ENCODE measurements at places on chromosomes 1 and 21.

- no peak for DNase-seq
Measured at GRCh38 chr1:3444736-3445135, 9.7 kb upstream of the ARHGEF16 start.

DNA sequence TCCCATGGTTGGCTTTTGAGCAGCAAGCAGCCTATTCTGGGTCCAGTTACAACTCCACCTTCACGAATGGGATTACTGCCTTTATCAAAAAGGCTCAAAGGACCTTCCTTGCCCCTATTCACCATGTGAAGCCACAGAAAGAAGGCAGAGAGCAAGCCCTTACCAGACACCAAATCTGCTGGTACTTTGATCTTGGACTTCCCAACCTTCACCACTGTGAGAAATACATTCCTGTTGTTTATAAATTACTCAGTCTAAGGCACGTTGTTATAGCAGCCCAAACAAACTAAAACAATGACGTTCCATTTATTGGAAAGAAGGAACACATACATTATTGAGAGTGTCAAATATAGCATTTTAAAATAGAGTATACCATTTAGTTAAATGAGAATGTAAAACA is 1557.9 kb downstream of the PLA2G4A start:
- DNase-seq, result no peak

GRCh38 chr1:212771341-212771740 is 20.2 kb downstream of the NSL1 start:
- no peak for DNase-seq

GRCh38 chr1:80244372-80244771 is 1237.8 kb upstream of the ADGRL4 start:
- DNase-seq, result no peak

DNA sequence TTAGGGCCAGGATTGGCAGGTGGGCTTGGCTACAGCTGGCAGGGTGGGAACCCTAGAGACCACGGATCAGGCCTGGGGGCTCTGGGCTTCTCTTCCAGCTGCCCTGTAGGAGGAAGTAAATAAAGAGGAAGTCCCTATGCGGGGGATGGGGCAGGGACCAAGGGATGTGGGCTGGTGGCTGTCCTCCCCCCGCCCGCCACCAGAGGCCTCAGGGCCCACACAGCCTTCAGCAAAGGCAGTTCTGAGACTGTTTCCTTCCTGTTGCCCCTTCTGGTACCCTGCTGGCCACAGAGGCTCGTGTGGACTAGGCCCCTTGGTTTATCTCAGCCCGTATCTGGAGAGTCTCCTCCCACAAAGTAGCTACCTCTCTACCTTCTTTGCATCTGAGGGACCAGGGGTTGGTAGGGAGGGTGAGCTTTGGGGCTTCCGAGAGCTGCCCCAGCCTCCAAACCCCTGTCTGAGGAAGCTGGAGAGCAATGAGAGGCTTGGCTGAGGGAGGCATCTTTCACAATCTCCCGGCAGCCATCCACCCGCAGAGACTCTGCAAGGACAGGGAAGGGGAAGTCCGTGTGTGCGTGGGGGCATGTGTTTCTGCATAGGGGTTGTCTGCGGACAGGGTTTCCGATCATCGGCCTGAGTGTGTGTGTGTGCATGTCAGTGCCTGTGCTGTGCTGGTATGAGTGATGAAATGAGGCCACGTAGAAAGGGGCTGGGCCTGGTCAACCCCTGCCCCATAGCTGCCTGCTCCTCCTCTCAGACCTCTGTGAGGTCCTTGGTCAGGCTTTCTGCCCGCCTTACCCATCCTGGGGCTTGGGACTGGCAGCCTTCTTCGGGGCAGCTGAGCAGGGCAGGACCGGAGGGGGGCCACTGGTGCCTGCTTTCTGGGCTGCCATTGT is 12.5 kb downstream of the RPS6KA1 start:
- DNase-seq, result peak; percentile 48

DNA sequence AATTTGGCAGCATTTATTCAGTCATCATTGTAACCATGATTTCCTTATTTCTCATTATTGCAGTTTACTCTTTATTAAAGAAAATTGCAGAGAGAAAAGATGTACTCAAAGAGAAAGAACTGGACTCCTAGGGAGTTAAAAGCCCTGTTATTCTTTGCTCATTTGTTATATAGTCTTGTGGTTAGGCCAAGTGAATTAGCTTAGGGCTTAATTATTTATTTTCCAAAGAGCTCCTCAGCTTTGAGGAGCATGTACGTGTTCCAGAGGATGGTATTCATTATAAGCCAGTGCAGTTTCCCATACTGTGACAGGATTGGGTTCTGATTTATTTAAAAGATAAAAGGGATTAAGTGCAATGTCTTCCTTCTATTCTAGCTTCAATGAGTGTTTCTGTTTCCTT is 86.4 kb downstream of the GPR161 start:
- DNase-seq, result no peak

GRCh38 chr1:153441238-153441755 is 19.2 kb downstream of the S100A7 start:
- DNase-seq, result no peak

DNA sequence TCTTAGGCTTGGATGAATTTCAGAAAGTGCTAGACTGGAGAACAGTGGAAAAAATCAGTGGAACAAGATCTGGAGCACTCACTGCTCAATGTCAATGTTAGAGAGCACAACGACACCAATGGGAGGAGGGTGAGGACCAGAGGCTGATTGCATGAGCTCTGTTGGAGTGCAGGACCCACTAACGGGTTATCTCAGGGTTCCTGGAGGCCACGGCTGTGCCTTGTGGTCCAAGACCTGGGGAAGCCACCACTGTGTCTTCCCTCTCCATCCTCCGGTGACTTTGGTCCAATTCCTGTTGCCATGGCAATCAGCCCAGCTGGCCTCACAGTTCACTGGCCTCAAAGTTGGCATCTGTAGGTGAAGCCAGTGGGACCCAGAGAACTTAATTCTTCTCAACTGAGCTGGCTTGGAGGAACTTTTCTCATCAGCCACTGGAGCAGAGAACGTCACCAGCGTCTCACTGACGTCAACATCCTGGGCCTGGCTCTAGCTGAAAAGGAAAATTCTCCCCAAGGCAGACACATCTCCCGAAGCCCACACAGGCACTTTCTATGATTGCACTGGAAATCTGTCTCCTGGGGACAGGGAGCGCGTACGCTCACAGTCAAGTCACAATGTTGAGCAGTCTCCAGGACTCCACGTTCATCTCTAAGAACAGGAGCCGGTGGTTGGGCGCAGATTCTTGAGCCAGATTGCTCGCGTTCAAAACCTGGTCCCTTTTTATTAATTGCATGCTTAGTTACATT is 21.9 kb upstream of the GPR157 start:
- DNase-seq, result no peak

GRCh38 chr1:67814121-67814772 is 19.0 kb downstream of the GNG12 start:
- no peak for DNase-seq

DNA sequence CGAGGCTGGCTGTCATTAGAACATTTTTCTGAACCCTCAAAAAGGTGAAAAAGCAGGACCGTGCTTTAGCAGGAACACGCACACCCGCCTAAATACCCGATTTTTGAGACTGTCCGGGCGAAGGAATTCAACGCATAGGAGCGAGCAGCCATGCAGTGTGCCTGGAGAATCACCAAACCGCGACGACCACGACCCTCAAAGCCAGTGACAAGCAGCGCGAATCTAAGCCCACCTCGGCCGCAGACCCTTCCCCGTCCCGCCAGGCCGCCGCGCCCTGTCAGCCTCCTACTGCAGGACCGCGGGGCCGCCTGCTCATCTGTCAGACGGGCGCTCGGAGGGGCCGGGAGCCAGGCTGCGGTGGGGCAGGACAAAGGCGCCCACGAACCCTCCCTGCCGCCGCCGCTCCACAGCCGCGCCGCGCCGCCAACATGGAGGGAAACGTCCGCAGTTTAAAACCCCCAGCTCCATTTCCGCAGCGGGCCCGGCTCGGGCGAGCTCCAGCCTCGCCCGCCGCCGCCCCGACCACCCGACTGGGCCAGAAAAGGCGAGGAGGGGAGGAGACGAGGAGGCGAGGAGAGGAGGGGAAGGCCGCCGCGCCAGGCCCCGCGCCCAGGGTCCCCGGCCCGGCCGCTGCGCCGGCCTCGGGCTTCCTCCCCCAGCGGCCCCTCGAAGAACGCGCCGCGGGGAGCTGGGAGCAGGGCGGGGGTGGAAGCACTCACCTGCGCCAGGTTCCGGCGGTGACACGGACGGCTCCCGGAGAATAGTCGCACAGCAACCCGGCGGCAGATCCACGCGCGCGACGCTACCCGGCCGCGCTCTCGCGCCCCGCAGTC is at the start of gene LBR:
TSS of gene LBR (minus strand) at position 804 of the 833 bp plus-strand sequence. CDS start 3,963 bp downstream, outside the sequence.
- no peak for DNase-seq

- DNase-seq, result no peak
Measured at GRCh38 chr1:6519935-6520671, 28.6 kb upstream of the PLEKHG5 start.

GRCh38 chr1:158998037-158998780 is 11.5 kb upstream of the IFI16 start:
- no peak for DNase-seq

- no peak for DNase-seq
Measured at GRCh38 chr1:50208315-50208714, 99.6 kb downstream of the ELAVL4 start.

DNA sequence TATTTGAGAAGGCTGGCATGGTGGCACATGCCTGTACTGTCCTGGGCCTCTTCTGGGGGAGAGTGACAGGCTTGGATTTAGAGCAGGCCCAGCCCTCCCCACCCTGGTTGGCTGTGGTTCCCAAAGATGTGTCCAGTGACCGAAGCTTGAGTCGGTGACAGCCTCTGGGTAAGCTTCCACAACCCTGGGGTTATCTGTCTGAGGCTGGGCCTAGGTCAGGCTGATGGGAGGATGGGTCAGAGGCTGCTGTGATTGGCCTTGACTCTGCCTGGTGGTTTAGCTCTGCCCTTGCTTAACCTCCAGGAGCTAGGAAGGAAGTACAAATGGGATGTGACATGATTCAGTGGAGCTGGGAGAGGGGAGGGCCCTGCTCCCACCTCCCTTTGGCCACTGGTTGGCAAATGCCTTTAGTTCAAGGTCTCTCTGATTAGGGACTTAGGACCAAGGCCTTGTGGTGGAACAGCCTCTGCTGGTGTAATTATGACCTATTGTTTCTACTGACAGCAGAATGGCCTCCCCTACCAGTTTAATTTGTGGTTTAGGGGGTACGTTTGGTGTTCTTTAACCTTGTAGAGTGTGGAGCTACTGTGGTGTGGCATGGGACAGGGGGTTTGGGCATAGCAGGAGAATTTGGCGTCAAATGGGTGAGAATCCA is 16.6 kb downstream of the NUDC start:
- DNase-seq, result no peak

DNA sequence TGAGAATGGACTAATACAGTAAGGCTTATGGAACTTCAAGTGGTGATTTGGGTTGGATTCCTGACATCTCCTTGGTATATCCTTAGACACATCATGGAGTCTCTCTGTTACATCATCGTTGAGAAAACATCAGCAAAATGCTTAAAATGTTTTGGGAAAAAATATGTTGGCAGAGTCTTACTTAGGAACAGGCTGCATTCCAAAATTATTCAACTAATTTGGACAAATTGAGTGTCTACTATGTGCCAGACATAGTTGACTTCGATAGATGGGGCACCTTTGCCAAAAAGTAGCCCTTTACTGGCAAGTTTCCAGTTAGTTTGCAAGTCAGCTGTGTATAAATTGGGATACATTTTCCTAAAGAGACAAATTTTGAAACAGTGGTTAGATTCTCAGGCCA is 253.4 kb upstream of the ST6GALNAC5 start:
- no peak for DNase-seq

- DNase-seq, result peak; percentile 36
Measured at GRCh38 chr1:42922687-42923366, 35.8 kb downstream of the SLC2A1 start.

GRCh38 chr1:89609781-89610456 is 23.0 kb upstream of the LRRC8C start:
- no peak for DNase-seq

- DNase-seq, result no peak
Measured at GRCh38 chr1:10054465-10054864, 21.7 kb downstream of the UBE4B start.

DNA sequence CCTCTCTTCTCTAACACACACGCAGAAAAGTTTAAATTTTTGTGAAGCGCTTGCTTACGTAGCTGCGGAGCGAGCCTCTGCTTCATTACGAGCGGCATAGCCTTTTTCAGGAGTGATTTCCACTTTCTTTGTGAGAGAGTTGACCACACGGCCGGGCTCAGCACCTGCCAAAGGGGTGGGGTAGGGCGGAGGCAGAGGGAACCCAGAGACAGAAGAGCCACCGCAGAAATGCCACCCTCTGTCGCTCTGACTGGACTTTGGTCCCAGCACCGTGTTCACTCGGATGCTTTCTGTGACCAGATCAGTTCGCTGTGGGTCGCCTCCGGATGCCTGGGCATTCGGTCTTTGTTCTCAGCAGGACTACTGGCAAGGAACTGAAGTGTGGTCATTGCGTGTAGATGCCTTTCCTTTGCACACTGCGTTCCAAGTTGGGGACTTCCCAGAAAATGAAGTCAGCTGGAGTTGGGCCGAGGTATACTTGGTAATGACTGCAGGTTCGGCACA is 883 bp downstream of the CHODL start:
- DNase-seq, result no peak

GRCh38 chr1:24888971-24889676 is 41.0 kb downstream of the RUNX3 start:
- DNase-seq, result no peak

DNA sequence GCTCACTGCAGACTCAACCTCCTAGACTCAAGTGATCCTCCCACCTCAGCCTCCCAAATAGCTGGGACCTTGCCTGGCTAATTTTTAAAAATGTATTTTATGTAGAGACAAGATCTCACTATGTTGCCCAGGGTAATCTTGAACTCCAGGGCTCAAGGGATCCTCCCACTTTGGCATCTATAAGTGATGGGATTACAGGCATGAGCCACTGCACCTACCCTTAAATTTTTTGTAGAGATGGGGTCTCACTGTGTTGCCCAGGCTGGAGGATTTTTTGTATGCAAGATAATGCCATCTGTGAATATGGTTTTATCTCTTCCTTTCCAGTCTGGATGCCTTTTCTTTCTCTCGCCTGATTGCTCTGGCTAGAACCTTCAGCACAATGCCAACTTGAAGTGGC is 8.7 kb upstream of the DCAF8 start:
- no peak for DNase-seq

GRCh38 chr1:239386453-239387303 is at the start of gene CHRM3:
Gene CHRM3 (plus strand): TSS chr1:239386568. CDS start chr1:239907452, 520,884 bp downstream.
- DNase-seq, result no peak

DNA sequence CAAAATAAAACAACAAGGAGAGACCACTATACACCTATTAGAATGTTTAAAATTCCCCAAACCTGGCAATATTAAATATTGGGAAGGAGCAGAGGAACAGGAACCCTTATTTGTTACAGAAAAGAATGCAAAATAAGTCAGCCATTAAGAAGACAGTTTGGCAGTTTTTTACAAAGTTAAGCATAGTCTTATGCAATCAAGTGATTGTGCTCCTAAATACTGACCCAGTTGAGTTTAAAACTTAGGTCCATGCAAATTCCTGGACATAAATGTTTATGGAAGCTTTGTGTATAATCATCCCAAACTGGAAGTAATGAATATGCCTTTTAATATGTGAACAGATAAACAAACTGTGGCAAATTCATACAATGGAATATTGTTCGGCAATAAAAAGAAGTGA is 72.9 kb upstream of the RGS4 start:
- DNase-seq, result no peak

- DNase-seq, result no peak
Measured at GRCh38 chr1:3786468-3787348, 9.6 kb downstream of the LRRC47 start.

GRCh38 chr1:2382621-2383361 is 8.6 kb downstream of the MORN1 start:
- DNase-seq, result no peak

GRCh38 chr1:184826001-184826400 is 71.3 kb upstream of the EDEM3 start:
- no peak for DNase-seq

GRCh38 chr1:46747683-46748288 is 28.9 kb upstream of the EFCAB14 start:
- no peak for DNase-seq
